ENCODE measurements at places on chromosomes 2 and 18.

DNA sequence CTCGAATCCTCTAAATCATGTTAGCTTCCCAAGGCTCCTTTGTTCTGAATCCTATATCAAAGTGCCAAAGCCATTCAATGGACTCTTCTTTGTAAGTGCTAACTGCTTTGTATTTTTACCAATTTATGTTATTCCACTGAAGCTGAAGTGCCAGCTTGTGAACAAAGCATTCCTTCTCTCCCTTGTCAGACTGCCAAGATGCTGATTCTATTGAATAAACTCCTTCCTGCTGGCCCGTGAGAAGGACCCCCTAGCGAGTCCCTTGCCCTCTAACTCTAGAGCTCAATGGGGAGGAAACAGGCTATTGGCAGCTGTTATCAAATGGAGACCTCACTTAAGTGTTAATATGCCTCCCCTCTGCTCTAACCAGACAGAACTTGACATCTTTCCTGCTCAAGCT, 1097.9 kb upstream of the CNTNAP5 start:
- no peak for DNase-seq

DNA sequence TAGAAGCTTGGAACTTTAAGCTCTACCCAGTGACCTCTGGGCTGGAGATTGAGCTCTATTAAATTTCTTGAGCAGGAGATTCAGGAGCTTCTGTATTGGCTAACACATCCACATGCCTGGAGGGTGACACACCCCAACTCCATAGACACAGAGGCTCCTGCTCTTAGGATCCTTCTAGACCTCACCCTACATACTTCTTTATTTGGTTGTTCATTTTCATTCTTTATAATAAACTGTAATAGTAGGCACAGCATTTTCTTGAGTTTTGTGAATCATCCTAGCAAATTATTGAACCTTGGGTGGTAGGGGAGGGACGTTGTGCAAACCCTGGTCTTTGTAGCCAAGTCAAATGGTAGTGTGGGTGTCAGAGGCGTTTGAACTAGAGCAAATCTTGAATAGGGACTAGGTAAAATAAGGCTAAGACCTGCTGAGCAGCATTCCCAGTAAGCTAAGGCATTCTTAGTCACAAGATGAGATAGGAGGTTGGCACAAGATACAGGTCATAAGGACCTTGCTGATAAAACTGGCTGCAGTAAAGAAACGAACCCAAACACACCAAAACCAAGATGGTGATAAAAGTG, 323.8 kb upstream of the GALNT5 start:
- no peak for DNase-seq

DNA sequence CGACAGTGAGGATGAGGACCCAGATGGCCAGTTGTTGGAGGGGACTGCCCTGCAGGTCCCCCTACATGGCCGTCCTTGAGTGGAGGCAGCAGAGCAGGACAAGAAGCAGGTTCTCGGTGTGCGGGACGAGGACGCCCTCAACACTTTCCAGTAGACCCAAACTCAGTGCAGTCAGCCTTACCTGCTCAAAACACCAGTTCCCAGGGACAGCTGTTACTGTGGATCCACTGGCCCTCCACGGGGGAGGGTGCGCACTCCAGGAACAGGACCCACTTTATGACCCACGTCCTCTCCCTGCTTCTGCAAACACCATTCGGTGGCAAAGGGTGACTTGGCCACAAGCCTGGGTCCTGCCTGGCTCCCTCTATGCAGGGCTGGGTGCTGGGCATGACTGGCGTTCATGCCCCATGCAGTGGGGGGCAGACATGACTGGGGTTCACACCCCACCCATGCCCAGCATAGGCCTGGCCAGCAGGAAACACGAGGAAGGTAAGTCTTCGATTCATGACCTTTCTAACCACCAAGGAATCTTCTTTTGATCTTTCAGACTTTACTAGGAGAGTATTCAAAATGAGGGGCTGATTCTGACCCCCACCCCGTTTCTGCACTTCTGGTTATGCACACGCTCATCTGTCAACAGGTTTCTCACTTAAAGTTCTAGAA, 233.7 kb downstream of the HDAC4 start:
- DNase-seq: no peak

GRCh38 chr18:13377496-13377895, 158.9 kb downstream of the LDLRAD4 start:
- DNase-seq: no peak

DNA sequence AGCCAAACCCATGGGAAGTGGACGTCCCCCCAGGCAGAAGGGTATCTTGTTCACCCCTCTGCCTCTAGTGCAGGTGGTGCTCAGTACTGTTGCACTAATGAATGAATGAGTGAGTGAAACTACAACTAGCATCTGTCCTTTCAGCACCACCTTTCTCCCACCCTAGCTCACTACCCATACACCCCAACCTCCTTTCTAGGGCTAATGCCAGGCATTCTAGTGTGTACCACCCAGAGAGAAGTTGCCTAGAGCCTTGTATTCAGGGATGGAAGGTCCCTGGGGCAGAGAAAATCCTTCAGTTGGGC, 22.5 kb downstream of the CCT7 start:
- no peak for DNase-seq

- DNase-seq: no peak
Measured at GRCh38 chr2:20467789-20468548, 21.1 kb downstream of the RHOB start.

- DNase-seq: no peak
Measured at GRCh38 chr18:11909591-11910026, 1.5 kb upstream of the MPPE1 start.

DNA sequence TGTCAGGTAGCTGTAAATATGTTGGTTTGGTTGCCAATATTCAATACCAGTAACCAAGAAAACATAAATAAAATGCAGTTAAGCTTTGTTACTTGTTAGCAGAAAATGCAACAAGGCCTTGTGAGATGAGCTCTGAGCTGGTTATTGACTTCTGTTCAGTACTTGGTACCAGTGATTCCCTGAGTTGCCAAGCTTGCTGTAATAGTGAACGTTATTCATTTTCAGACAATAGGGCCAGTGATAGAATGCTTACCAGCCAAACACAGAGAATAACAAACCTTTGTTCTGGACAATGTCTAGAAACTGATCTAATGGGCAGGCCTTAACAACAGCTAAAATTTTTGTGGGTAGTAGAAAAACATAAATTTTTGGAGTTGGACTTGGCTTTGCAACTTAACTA, 29.5 kb downstream of the RASGRP3 start:
- no peak for DNase-seq

- no peak for DNase-seq
Measured at GRCh38 chr18:79944126-79944731, 7.2 kb downstream of the SLC66A2 start.

- peak; percentile 31 for DNase-seq
Measured at GRCh38 chr18:24002479-24002878, 12.1 kb upstream of the TTC39C start.

DNA sequence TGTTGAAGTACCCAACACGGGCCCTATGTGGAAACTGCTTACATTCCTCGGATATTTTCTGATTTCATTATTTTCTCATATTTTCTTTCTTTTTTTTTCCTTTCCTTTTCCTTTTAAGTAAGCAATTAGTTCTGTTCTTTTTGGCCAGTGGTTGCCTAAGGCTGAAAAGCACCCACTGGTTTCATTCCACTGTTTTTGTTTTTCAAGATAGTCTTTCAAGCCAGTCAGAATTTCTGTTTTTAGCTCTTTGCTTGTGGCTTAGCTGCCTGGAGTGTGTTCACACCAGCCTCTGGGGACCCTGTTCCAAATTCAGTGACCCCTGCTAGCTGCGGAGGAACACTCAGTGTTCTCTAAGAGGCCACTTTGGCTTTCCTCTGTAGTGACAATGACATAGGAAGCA, 73.6 kb downstream of the NRP2 start:
- no peak for DNase-seq

DNA sequence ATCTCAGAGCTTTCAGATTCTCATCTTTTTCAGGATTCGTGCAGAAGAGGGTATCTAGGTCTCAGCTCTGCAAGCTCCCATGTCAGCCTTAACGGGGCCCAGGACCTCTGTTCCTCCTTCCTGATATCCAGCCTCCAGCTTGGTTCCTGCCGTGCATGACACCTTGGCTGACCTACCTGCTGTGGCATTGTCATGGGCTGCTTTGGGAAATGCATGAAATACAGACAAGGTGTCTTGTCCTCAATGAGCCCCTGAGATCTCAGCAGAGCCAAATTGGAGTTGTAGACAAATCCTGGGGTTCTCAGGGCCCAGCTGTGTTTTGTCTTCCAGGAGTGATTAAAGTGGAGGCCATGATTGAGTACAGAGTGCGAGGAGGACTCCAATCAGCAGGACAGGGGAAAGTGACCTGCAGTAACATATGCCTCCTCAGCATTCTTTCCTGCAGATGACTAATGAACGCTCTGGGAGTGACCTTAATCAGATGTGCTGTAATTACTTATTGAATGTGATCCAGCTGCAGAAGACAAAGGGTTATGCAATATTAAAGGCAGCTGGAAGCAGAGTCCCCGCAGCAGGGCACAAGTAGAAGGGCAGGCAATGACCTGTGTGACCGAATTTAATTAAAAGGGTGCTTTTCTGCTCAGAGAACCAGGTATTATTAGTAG, 141.1 kb downstream of the CCBE1 start:
- no peak for DNase-seq

- no peak for DNase-seq
Measured at GRCh38 chr2:82667491-82667890, 1791.6 kb downstream of the SUCLG1 start.

GRCh38 chr2:191499874-191500565, 177.9 kb upstream of the NABP1 start:
- no peak for DNase-seq

- DNase-seq: no peak
Measured at GRCh38 chr18:69674292-69674877, 273.3 kb downstream of the CD226 start.

DNA sequence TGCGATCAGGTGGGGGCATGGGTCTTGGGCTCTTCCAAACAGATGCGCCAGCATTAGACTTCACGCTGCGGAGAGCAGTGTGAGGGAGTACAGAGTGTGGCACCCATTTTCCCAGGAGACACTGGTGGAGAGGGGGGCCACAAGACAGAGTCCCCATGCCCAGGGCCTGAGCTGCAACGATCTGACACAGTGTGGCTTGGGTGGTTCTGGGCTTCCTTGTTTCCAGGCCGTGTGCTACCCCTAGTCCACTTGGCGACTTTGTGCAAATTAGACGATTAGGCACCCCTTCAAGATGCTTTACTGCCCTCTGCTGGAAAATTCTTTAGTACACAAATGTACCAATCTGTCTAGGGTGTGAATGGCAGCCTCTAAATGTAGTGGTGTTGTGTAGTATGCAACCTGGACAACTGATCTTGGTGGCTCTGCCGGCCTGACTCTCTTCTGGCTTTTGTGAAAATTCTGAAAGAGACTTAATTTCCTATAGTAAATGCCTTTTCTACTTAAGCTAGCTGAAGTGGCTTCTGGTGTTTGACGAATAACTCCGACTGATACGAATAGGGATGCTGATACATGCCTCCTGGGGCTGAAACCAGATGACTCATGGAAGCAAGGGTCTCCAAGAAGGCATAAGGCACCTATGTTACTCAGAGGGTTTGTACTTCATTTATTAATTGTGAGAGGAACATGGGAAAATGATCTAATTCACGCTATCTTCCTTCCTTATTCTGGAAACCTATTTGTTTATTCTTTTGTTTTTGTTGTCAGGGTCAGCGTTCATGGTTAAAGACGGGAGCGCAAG, 92.3 kb upstream of the SMAD2 start:
- DNase-seq: no peak

DNA sequence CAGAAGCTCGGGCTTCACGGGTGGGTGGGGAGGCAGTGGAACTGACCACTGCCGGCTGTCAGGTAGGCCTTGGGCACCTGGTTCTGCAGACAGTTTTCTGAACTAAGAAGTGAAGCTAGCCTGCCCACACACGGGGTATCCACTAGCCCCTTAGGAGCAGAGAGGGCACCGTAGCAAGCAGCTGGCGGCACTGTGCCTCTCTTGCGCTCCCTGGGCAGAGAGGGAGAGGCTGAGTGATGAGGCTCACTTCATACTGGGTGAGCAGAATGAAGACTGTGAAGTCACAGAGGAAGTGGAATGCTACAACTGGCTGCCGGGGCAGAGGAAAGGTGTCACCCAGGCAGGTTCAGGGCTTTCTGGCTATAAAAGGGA, 753 bp downstream of the ITPRIPL1 start:
- DNase-seq: no peak

- no peak for DNase-seq
Measured at GRCh38 chr2:172822585-172822984, 86.9 kb downstream of the RAPGEF4 start.

GRCh38 chr18:9913526-9914333, at the start of gene VAPA:
Gene VAPA, plus strand, starts transcription at chr18:9914016. Its CDS starts 241 bp downstream, at chr18:9914257.
- peak; percentile 97 for DNase-seq

DNA sequence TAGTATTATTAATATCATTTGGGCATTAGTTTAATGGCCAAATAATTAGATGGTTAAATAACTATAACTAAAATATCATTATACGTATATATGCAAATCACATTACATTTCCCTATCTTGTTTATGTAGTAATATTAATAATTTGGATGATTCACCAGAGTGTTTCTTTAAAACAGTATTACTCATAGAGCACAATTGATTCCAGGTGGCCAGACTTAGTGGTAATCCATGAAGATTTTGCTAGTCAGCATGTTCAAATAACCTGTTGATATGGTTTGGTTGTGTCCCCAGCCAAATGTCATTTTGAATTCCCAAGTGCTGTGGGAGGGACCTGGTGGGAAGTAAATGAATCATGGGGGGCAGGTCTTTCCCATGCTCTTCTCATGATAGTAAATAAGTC, 782.3 kb downstream of the LRP1B start:
- no peak for DNase-seq

DNA sequence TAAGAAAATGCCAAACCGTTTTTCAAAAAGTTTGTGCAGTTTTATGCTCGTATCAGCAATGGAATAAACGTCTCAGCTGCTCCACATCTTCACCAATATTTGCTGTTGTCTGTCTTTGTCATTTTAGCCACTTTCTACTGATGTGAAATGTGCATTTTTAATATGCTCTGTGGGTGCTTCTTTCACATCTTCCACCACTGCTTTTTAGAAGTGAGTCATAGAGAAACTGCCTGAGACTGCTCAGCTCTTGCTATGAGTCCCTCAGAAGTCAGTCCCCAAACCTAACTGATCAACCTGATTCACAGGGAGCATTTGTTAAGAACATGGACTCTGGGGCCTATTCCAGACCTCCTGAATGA, 41.0 kb upstream of the EPC2 start:
- DNase-seq: no peak

- DNase-seq: no peak
Measured at GRCh38 chr2:85768713-85769112, 14.9 kb downstream of the ATOH8 start.

DNA sequence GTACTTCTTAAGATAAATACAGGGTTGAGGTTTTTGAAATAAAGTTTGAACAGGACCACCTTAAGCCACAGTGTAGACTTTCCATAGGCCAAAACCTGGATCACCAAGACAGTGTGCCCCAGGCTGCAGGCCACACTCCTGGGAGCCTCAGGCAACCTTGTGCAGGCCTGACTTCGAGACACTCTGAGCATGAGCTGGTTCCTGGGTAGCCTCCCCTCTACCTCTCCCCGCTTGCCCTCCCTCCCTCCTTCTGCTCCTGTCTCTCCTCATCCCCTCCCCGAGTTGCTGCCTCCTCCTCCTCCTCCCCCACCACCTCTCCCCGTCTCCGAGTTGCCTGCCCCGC, 10.6 kb upstream of the PROC start:
- no peak for DNase-seq

- no peak for DNase-seq
Measured at GRCh38 chr2:107591561-107592279, 235.0 kb upstream of the RGPD4 start.

GRCh38 chr2:236919209-236919608, 166.5 kb upstream of the COPS8 start:
- peak; percentile 88 for DNase-seq

GRCh38 chr18:35030277-35030989, 10.8 kb upstream of the MAPRE2 start:
- DNase-seq: no peak

- no peak for DNase-seq
Measured at GRCh38 chr2:219001100-219001576, 7.9 kb upstream of the CRYBA2 start.

All from esophagus muscularis mucosa (tissue), 4 donors.